Choroid plexus epithelial cell (primary cell): ENCODE measurements at places on chromosomes 5 and 9.

- peak; percentile 46 for DNase-seq
Observed at GRCh38 chr5:34957321-34957720, 28.0 kb downstream of the DNAJC21 start.

GRCh38 chr9:125522328-125522725 lies 184.7 kb downstream of the MAPKAP1 start:
- peak; percentile 87 for DNase-seq

- DNase-seq, result no peak
Observed at GRCh38 chr9:126480813-126481212, 132.9 kb upstream of the LMX1B start.

DNA sequence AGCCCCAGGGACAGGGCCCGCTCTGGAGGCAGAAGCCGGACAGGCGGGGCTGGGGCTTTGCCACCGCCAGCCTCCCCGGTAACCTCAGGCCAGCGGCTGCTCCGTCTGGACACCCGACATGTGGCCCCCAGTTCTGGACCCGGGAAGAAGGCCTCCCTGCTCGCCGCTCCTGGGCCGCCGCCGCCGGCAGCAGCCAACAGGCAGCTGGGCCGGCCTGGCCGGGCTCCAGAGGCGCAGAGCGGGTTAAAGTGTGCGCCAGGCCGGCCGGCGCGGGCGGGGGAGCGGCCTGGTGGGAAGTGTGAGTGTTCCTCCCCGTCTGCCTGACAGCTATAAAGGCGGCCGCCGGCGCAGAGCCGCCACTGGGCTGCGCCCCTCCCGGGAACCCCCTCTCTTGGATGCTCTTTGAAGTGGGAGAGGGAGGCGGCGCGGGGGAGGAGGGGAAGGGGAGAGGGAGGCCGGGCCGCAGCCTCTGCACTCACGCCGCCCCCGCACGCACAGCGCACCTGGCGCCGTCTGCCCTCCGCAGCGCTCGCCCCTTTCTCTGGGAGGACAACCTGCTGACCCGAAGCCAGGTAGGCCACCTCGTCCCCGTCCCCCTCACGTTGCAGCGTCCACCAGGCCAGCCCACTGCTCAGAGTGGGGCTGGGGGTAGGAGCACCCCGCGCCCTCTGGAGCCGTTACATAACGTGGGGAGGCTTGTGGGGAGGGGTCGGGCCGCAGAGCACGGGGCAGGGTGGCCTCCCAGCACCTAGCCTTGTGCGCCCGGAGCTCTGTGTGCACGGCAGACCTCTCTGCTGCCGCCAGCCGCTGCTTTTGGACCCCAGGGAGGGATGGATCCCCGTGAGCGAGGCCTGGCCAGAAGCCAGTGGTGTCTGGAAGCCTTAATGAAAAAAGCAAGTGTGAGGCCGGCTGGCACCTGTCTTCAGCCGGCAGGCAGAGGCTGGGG lies at the start of gene ADAMTSL2:
ADAMTSL2 (plus strand) TSS at position 359 of the 946 bp plus-strand sequence. CDS start 2,009 bp downstream, outside the sequence.
- DNase-seq, result peak; percentile 69

GRCh38 chr5:151239237-151239861 lies 13.6 kb upstream of the GM2A start:
- peak; percentile 89 for DNase-seq

GRCh38 chr5:180135967-180136629 lies 64.5 kb upstream of the RNF130 start:
- no peak for DNase-seq

- DNase-seq, result no peak
Observed at GRCh38 chr9:112615584-112616266, 102.2 kb downstream of the INIP start.

- peak; percentile 35 for DNase-seq
Observed at GRCh38 chr9:99490729-99491128, 268.6 kb downstream of the SEC61B start.

- no peak for DNase-seq
Observed at GRCh38 chr5:160929360-160929759, 77.3 kb upstream of the ATP10B start.

DNA sequence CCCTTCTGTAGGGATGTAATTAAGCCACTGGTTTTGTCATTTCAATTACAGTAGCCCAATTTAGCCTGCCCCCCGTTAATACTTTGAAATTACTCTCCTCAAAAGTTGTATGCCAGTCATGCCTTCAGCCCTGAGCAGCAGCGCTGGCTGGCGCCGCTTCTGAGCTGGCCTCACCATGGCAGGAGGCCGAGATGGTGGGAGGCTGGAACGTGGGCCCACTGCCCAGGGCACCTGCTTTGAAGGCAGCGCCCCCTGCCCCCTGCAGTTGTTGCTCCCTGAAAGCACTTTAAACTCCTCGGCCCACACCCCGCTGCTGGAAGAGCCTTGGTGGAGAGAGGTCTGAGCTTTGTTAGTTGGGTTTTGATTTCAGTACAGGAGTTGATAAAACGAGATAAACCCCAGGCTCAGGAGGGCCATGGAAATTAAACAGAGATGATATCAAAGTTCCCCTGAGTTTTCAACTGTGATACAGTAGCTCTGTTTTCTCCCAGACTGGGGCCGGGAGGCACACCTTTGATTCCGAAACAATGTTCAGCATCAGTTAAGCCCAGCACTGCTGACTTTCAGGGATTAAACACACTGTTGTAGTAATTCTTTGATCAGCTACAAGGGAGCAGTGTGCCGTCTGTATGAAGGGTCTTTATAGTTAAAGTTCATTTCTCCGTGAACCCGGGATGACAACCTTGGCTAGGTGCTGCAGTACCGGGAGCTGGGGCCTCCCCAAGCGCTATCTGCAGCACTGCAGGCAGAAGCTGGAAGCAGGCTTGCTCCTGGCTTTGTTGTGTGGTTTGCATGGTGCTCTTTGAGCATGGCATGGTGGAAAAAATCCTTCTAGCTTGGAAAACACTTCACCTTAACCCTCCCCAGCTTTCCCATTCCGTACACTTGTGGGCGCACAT lies 9.5 kb downstream of the MVB12B start:
- DNase-seq, result no peak

GRCh38 chr5:19988457-19988856 lies 457 bp upstream of the CDH18 start:
- DNase-seq, result no peak

GRCh38 chr5:143194713-143195112 lies 208.8 kb downstream of the NR3C1 start:
- DNase-seq, result no peak

- peak; percentile 46 for DNase-seq
Observed at GRCh38 chr9:20599195-20599594, 23.1 kb downstream of the MLLT3 start.
